ENCODE measurements at places on chromosomes 13 and 19.

DNA sequence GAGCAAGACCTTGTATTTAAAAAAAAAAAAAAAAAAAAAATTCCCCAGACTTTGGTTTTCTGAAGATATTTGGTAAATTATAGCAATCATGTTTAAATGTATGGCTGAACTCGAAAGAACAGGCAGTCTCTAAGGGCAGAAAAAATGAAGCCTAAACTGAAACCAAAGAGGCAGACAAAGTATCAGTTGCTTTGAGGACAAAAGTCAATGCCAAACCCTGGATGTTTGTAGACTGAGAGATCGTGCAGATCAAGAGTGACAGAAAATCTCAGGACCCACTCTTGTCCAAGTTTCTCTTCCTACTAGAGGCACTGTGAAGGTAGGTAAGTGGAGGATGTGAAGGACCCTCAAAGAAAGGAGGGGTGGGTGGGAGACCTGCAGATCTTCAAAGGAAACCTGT is 11.1 kb upstream of the SLC7A9 start:
- DNase-seq, result no peak

DNA sequence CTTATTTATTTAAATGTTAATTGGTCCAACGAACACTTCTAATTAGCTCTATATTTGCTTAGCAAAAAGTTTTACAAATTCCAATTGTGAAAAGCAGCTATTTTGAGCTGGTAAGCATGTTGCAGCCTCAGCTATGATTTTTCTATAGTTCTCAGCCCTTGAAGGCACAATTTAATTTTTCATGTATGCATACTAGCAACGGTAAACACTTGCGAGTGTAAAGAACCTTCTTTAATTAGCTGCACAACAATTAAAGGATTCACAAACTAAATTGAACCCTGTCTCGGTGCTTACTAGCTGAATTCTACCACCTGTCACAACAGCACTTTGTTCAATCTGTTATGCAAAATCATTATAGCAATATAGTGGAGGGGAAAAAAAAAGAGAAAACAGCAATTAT is 29.8 kb downstream of the ZNF536 start:
- no peak for DNase-seq

DNA sequence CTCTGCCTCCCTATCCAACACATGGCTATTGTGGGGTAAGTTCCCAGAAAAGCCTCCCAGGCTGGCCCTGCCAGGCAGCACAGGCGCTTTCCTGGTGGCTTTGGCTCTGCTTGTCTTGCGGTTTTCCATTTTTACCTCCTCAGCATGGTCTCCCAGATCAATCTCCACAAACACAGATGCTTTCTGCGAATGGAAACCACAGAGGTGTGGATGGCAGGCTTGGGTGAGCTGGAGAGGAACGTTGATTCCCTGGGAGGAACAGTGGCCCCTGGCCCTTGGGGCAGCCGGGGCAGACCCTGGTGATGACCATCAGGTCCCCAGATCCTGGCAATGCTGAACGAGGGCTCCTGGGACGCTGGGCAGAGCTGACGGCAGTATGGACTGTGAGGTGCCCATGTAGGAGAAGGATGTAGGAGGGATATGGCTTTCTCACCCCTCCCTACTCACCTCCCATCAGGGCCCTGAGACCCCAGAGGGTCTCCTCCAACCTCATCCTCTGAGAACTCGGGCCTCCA is 6.6 kb downstream of the C13orf46 start:
- DNase-seq, result no peak

DNA sequence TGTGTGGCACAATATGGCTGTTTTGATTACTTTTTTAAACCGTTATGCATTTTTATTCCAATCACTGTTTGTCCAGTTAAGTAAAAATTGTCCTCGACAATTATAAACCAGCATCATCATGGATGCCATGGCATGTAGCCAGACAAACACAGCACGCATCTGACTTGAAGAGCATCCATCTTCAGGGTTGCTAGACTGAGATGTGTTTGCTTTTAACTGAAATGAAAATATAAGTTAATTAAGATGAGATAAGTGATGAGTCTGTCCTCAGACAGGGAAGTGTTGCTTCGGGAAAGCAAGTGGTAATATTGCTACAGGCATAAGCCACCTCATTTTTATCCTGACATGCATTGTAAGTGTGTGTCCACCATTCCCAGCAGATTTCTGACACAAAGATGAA is 92.8 kb upstream of the TPP2 start:
- no peak for DNase-seq

DNA sequence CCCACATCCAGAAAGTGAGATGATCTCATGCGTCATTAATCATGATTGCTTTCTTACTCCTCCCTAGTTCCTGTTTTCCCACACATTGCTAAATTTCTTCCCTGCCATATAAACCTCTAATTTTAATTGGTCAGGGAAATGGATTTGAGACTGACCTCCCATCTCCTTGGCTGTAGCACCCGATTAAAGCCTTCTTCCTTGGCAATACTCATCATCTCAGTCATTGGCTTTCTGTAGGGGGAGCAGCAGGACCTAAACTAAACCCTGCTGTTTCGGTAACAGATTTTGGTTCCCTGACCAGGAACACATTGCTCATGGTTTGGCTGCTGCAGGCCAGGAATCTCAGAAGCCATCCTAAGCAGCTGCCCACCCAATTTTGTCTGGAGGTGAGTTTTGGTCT is 61.7 kb downstream of the SPRYD7 start:
- DNase-seq, result no peak

DNA sequence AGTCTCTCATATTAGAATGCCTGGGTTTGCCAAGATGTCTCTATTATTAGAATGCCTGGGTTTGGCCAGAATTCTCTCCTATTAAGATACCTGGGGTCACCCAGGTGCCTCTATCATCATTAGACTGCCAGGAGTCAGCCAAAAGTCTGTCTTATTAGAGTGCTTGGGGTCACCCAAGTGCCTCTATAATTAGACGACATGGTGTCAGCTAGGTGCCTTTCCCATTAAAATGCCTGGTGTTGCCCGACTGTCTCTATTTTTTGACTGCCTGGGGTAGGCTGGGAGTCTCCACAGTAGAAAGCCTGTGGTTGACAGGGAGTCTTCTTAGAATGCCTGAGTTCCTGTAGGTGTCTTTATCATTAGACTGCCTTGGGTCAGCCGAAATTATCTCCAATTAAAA is 1536.6 kb downstream of the UQCRFS1 start:
- no peak for DNase-seq

DNA sequence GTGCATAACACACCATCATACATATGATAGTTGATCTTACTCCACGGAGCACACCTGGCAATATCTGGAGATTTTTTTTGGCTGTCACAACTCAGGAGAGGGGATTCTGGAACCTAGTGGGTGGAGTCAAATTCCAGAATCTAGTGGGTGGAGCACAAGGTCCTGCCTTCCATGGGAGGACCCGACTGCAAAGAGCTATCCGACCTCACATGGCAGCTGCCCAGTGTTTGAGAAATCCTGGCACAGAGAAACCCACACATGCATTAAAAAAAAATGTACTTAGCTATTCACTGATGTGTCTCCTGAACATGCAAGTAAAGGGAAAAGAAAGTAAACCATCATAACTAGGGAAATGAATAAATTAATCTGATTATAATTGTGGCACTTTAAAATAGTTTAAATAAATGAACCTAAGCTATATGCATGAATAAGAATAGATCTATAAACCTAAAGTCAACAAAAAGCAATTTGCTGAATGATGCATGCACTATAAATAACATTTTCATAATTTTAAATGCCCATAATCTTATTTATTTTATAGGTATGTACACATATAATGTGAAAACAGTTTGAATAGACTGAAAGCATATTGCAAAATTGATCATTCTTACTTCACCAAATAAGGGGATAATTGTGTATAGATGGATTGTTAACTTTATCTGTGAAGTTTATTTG is 300.3 kb downstream of the MYO16 start:
- DNase-seq, result no peak
